ENCODE measurements at places on chromosomes 1 and 21. TPM values are rescaled to one million over a fixed set of nuclear protein-coding genes. Genes with fewer than 3 reads are reported as not detected.

GRCh38 chr1:192998536-192998935 lies 60.6 kb downstream of the UCHL5 start:
- H3K4me1 ChIP-seq = peaks cover 4% of the 10 kb centered on the region
- H3K27ac ChIP-seq = no peak overlapping the region
- H3K4me3 ChIP-seq = no peak overlapping the region
- peaks cover 20% of the 10 kb centered on the region for H3K36me3 ChIP-seq

DNA sequence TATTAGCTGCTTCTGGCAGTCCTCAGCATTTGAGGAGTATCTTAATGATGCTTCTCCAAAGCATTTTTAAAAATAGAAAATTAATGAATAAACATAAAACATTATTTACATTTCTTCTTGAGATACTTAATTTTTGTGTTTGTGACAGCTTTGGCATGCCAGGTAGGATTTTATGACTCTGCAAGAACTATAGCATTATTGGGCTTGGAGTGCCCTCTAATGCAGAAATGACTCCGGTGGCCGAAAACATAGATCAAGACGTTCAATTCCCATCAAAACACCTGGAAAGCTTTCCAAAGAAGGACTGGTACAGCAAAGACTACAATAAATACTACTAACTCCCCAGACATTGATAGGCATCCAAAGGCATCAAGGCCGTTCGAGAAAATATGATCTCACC lies 366.4 kb upstream of the CXADR start:
- no peaks in the 10 kb centered on the region for H3K36me3 ChIP-seq
- no peak for DNase-seq
- no peak overlapping the region for H3K27ac ChIP-seq
- H3K4me3 ChIP-seq = no peak overlapping the region

The HSD3B2 gene
- total RNA-seq = not detected

DNA sequence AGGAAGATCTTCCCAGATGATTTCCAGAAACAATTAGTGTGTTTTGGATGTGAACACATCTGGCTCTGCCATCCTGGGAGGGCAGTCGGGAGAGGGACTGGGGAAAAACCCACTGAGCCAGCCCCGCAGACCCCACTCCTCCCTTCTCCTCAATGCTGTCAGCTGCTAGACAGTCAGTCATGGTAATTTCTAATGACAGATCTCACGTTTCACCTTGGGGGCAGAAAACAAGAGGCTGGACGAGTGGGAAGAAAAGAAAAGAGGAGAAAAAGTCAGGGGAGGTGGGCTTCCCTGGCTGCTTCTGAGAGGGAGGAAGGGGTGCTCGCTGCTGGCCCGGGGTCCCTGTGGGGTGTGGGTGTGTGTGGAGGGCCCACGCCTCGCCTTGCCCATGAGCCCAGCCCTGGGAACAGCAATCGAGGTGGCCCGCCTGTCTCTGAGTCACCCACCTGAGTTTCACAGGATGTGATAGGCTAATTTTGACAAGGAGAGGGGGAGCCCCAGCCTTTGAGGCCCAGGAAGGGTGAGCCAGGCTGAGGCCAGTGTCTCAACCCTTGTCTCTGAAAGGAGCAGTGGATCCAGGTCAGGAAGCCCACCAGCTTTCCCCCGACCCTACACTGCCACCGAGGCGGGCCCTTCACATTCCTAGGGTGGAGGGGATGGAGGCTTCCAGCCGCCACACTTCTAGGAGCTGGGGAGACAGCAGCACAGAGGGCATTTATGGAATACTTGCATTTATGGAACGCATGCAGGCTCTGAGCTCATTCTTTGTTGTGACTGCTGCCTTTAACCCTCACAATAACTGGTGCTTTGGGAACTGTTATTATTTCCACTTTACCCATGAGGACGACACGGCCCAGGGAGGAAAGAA lies 49.1 kb upstream of the IFNLR1 start:
- peak; percentile 73 for DNase-seq
- H3K27ac ChIP-seq = no peak overlapping the region
- H3K27me3 ChIP-seq = peaks cover 24% of the 10 kb centered on the region
- H3K4me1 ChIP-seq = peaks cover 24% of the 10 kb centered on the region
- no peaks in the 10 kb centered on the region for H3K36me3 ChIP-seq

The ACKR1 gene
- not detected for total RNA-seq

The SYT11 gene
- 30.6 TPM for total RNA-seq

GRCh38 chr1:156612666-156613065 lies 6.5 kb upstream of the HAPLN2 start:
- no peak for DNase-seq
- H3K27me3 ChIP-seq = peaks cover 36% of the 10 kb centered on the region
- peaks cover 10% of the 10 kb centered on the region for H3K4me1 ChIP-seq
- no peak overlapping the region for H3K4me3 ChIP-seq

DNA sequence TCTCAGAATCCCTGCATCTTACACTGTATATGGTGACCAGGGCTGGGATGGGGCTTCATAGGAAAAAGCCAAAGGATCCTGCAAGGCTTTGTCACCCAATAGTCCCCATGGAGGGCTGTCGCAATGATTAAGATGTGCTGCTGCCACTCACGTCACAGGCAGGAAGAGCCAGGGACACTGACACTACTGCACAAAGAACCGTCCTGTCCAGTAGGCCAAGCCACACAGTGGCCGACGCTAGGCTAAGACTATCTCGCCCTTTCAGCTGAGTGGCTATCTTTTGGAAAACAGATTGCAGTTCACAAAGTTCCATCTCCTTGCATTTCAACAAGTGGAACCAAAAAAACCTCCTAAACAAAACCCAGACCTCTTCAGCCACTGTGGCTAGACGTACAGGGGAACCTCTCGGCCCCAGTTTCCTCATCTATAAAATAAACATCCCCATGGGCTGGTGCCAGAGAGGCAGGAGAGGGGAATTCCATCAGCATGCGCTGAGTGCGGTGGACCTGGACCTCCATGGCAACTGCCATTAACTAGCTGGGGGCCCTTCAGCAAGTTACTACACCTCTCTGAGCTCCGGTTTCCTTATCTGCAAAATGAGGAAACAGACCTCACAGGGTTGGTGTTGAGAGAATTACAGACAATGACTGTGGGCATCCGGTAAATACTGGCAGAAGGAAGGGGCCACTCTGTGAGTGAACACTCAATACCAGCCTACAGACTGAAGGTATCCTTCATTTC lies 8.7 kb downstream of the CAPZB start:
- H3K4me1 ChIP-seq = peaks cover 90% of the 10 kb centered on the region
- H3K27ac ChIP-seq = peak overlapping the region; percentile 99
- DNase-seq = peak; percentile 29
- H3K27me3 ChIP-seq = no peaks in the 10 kb centered on the region

GRCh38 chr1:31241321-31241720 lies 1.6 kb upstream of the NKAIN1 start:
- H3K36me3 ChIP-seq = no peaks in the 10 kb centered on the region
- no peak for DNase-seq
- peaks cover 36% of the 10 kb centered on the region for H3K27me3 ChIP-seq

DNA sequence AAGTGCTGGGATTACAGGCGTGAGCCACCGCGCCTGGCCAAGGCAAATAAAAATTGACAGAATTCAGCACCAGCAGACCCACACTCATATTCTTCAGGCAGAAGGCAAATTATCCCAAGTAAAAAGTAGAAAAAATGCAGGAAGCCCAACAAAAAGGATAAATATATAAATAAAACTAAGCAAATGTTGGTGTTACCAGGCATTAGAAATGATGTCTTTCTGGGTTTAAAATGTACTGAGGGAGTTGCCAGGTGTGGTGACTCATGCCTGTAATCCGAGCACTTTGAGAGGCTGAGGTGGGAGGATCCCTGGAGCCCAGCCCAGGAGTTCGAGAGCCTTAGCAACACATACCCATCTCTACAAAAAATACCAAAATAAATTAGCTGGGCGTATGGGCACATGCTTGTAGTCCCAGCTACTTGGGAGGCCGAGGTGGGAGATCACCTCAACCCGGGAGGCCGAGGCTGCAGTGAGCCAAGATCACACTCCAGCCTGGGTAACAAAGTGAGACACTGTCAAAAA lies 6.3 kb downstream of the INTS11 start:
- H3K27me3 ChIP-seq = no peaks in the 10 kb centered on the region
- H3K36me3 ChIP-seq = peaks cover 2% of the 10 kb centered on the region
- no peak overlapping the region for H3K27ac ChIP-seq

- peak overlapping the region; percentile 70 for H3K27ac ChIP-seq
- DNase-seq = no peak
- H3K27me3 ChIP-seq = no peaks in the 10 kb centered on the region
- peaks cover 60% of the 10 kb centered on the region for H3K4me1 ChIP-seq
- no peaks in the 10 kb centered on the region for H3K36me3 ChIP-seq
Measured at GRCh38 chr1:160836981-160837557, 25.6 kb downstream of the CD244 start.

- H3K4me3 ChIP-seq = no peak overlapping the region
- H3K27ac ChIP-seq = no peak overlapping the region
- H3K4me1 ChIP-seq = no peaks in the 10 kb centered on the region
- no peak for DNase-seq
Measured at GRCh38 chr1:80448081-80448480, 1352.7 kb upstream of the ADGRL2 start.

DNA sequence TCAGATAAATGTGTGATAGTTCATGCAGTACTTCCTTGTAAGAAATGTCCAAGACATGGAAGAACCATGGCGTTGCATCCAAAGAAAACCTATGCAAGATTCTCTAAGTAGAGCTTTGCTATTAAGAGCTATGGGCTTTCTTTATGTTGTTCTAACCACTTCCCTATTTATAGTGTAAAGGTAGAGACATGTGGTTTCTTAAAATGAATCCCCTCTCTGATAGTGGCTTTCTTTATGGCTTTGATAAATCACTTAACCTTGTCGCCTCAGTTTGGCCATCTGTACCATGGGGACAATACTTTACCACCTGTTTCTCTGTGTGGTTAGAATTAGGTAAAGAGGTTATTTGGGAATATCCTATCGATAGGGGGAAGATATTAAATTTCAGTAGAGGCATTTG lies 305.5 kb downstream of the NFIA start:
- no peak overlapping the region for H3K4me3 ChIP-seq
- no peak overlapping the region for H3K27ac ChIP-seq
- no peaks in the 10 kb centered on the region for H3K27me3 ChIP-seq
- peaks cover 22% of the 10 kb centered on the region for H3K4me1 ChIP-seq
- peaks cover 2% of the 10 kb centered on the region for H3K36me3 ChIP-seq

- H3K27ac ChIP-seq = no peak overlapping the region
- H3K4me1 ChIP-seq = no peaks in the 10 kb centered on the region
- DNase-seq = no peak
- H3K36me3 ChIP-seq = no peaks in the 10 kb centered on the region
- no peak overlapping the region for H3K4me3 ChIP-seq
Measured at GRCh38 chr1:66237042-66237441, 296.9 kb upstream of the SGIP1 start.

The SIPA1L2 gene
- 5.9 TPM for total RNA-seq

- DNase-seq = no peak
- H3K36me3 ChIP-seq = peaks cover 31% of the 10 kb centered on the region
- peaks cover 7% of the 10 kb centered on the region for H3K4me1 ChIP-seq
Measured at GRCh38 chr1:225979421-225979820, 19.7 kb downstream of the SDE2 start.

DNA sequence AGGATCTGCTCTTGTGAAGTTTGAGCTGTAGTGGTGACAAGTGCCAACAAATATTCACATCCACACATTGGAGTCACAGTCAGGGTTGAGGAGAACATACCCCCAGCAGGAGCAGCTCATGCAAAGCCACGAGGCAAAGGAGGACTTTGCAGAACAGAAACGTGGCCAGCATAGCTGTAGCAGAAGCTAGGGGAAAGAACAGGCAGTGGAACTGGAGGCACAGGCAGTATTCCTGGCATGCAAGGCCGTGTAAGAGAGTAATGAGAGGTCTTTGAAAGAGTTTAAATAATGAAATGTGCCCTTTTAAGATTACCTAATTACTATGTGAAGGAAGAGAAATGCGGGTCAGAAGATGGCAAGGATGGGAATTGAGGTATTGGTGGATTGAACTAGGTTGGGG lies 40.9 kb upstream of the IKBKE start:
- no peak overlapping the region for H3K4me3 ChIP-seq
- H3K27me3 ChIP-seq = no peaks in the 10 kb centered on the region
- no peak for DNase-seq
- no peak overlapping the region for H3K27ac ChIP-seq

DNA sequence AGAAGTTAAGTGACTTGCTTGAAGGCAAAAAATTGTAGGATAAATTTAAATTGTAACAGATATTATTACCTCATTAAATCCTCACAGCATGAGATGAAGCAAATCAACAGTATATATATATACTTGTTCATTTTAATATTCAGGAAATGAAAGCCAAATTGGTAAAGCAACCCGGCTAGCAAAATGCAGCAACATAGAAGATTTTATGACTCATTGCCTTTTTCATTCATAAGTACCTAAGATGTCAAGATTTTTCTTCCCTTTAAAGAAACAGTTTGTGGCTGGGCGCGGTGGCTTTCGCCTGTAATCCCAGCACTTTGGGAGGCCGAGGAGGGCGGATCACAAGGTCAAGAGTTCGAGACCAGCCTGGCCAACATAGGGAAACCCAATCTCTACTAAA lies 190.5 kb upstream of the NRIP1 start:
- H3K36me3 ChIP-seq = no peaks in the 10 kb centered on the region
- no peak for DNase-seq
- no peak overlapping the region for H3K4me3 ChIP-seq
- no peaks in the 10 kb centered on the region for H3K27me3 ChIP-seq
- no peak overlapping the region for H3K27ac ChIP-seq

The LY9 gene
- 7.6 TPM for total RNA-seq

The TADA1 gene
- total RNA-seq = 17.9 TPM

GRCh38 chr1:240466509-240466908 lies 145.4 kb downstream of the GREM2 start:
- H3K4me3 ChIP-seq = no peak overlapping the region
- H3K36me3 ChIP-seq = no peaks in the 10 kb centered on the region
- no peaks in the 10 kb centered on the region for H3K27me3 ChIP-seq
- no peak for DNase-seq

The TFF1 gene
- total RNA-seq = 1.7 TPM

DNA sequence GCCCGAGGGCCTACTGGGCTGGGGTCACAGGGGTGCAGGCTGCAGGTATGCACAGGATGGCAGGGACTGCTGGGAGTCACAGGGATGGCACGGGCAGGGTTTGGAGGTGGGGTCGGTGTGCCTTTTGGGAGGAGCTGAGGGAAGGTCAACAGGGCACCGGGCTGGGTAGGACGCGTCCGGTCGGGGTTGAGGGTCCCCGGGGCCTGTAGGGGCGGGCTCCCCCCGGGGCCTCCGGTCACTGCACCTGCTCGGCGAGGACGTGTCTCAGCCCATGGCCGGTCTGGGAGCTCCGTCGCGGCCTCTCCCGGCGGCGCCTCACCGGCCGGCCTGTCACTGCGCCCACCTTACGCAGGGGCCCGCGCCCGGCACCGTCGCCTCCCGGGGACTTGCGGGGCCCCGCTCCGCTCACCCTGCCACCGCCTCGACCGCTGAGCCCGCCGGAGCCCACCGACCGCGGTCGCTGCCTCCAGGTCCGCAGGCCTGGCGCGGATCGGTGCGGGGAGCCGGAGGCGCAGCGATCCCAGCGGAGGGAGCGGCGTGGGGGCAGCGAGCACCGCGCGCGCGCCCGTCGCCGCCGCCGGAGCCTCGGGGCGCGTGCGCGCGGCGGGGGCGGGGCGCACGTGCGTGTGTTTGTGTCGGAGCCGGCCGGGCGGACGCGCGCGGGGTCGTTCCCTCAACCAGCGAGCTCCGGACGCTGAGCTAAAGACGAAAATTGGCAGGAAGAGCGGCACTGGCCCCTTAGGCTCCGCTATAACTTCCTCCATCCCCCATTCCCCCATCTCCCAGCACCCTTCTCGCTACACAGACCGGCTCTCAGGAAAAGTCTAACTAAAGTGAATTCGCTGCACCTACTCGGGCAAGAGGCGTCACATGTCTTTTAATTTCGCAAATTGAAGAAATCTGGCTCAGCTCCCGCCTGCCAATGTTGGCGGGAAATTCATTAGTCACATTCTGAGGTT lies at the start of gene AMIGO1:
AMIGO1 (minus strand) TSS at position 552 of the 959 bp plus-strand sequence. CDS start 815 bp downstream, outside the sequence.
- peaks cover 47% of the 10 kb centered on the region for H3K4me1 ChIP-seq
- peak within 1 kb of the TSS; percentile 41 for H3K27ac ChIP-seq
- peak; percentile 73 for DNase-seq
- no peaks in the 10 kb centered on the region for H3K27me3 ChIP-seq
- no peaks in the 10 kb centered on the region for H3K36me3 ChIP-seq

The HPDL gene
- total RNA-seq = 4.5 TPM

All from activated T-cell treated with anti-CD3 and anti-CD28 coated beads, Interleukin-2, amount 50 U/mL, for 72 hours (primary cell).